H9 (cell line): ENCODE measurements at places on chromosomes 3 and 15.

GRCh38 chr3:158977497-158977896 lies 175.6 kb downstream of the MFSD1 start:
- DNase-seq = no peak

DNA sequence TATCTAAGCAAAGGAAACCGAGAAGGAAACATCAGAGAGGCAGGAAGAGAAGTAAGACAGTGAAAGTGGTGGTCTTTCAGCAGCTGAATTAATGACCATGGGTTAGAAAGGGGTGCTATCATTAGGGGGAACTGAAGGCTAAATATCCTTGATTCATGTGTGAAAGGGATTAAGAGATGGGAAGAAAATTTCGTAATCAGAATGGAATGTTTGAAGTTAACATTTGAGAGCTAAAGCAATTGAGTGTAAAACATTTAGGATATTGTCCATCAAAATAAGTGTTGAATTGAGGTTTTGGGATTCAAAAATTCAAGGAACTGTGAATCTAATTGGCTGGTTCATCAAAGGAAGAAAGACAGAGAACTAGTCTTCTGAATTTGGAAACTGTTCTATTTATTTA lies 4.1 kb upstream of the ECT2 start:
- no peak for DNase-seq

DNA sequence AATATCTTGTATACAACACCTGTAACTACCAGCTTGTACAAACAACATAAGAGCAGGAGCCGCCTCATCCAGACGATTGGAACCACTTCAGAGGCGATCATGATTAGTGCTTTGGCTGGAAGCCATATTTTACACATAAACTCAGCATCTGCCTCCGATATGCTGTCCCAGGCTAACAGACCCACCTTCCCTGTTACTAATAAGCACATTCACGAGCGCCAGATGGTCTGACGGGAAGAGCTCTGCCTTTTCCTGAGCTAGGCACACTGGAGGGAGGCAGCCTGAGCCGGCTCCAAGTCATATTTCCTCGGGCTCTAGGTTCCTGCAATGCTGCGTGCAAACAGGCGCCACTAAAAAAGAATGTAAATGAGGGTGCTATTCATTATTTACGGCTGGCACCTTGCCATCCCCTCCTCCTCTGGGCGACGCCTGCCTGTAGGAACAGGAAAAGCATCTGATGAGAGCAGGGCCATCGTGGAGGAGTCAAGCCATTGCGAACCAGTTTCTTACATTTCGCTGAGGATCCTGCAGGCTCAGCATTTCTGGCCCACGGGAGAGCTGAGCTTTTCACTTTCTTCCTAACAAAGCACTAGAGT lies 98.2 kb downstream of the ANXA2 start:
- DNase-seq = peak; percentile 63

DNA sequence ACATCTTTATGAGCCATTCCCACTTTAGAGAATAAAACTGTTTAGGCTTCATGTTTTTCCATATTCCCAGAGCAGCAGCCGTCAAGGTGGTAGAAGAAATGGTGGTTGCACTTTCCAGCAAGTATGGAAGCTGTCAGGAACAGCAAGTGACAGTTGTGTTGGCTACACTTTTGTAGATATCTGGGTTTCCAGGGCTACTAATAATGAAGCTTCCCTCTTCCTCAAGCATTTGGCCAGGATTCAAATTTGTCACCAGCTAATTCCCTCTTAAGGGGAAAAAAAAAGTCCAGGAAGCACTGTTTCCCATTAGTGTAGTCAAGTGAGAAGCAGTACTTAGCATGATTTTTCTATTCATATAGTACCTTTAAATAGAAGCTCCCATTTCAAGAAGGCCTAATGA lies 252.8 kb downstream of the IGSF11 start:
- DNase-seq = no peak

- peak; percentile 68 for DNase-seq
These were observed 62.5 kb downstream of the MYO5A start for GRCh38 chr15:52466134-52466701.

DNA sequence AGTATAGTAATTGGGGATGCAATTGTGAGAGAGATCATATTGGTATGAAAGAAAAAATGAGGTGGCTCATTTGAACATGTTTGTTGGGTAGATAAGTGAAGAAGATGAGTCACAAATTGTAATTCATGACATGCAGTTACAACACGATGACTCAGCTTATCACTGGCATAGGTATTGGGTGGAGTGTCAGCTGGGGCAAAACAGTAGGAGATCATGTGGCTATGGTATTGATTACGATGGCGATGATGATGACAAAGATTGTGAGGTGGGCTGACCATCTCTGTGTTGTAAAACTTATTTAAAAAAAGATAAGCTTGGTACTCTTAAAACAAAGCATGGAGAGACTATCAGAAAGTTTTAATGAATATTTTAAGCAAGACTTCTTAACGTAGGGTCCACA lies 11.6 kb upstream of the DPH6 start:
- DNase-seq = no peak

GRCh38 chr3:150341891-150342290 lies 66.2 kb upstream of the TSC22D2 start:
- no peak for DNase-seq

DNA sequence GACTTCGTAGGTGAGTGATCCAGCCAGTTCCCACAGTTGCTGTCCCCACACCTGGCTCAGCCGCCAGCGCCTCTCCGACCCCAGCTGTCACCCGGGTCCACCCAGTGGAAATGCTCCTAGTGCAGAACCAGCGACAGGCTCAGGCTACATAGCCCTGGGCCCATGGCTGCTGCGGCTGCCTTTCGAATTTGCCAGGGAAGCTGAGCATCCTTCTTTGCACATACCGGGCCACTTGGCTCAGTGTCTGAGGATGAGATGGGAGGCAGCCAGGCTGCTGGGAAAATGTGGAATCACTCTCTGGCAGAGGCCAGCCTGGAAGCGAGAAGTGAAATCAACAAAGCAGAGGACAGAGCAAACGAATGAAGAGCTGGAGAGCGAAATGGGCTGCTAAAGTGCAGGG lies 80.1 kb downstream of the ST8SIA2 start:
- DNase-seq = peak; percentile 17

GRCh38 chr15:58407236-58407775 lies 24.5 kb upstream of the LIPC start:
- DNase-seq = no peak

DNA sequence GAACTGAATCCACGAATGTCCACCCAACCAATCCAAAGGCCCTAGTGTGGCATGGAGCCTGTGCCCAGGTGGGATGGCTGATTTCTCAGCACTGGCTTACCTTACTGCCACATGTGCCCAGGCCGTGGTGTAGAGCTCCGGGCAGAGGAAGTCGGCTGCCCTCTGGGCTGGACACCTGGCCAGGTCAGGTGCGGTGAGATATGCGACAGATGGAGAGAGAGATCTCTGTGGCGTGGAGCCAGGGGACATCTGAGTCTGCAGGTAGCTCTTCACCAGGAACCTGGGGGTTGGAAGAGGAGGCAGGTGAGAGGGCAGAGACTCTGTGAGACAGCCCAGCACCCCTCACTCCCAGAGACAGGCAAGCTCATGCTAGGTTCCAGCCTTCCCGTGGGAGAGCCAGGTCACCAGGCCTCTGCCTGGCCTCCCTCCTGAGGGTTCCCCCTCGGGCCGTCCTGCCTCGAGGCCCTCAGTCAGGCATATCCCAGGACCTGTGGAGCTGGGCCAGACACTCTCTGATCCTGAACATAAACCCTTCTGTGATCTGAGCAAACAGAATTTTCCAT lies 12.6 kb downstream of the ACOX2 start:
- no peak for DNase-seq

GRCh38 chr15:39083213-39083612 lies 497.7 kb upstream of the THBS1 start:
- no peak for DNase-seq

DNA sequence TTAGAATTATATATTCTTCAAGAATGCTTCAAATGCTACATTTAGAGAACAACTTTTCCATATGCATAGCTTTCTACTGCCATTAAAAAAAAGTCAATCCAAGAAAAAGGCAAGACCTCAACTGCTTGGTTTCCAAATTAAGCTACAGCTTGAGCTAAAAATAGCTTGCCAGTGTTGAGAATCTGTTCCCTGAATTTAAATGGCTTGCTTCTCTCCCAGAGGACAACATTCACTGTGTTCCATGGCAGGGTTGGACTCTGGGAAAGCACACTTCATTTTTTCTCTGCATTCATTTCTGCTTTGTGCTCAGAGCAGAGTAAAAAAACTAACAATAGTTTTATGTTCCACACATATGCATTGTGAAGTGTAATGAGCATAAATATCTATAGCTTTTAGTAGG lies 50.3 kb upstream of the ACTL6A start:
- no peak for DNase-seq

- DNase-seq = peak; percentile 22
These were observed 130.1 kb upstream of the PRR20G start for GRCh38 chr3:127417709-127418559.

DNA sequence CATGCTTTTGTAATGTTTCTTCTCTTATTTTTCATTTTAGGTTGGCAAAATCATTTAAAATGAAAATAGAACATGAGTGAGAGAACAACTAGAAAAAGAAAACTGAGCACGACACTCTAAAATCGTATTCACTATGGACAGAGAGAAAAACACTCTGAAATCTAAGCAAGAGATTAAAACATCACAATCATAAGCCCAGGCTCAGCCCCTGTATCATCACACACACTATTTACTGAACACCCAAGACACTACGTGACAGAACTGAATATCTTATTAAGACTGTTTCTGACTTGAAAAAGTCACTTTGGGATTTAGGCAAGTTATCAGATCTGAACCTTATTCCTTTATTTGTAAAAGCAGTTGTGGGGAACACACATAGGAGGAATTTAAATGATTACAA lies 82.6 kb upstream of the PLXND1 start:
- DNase-seq = no peak

DNA sequence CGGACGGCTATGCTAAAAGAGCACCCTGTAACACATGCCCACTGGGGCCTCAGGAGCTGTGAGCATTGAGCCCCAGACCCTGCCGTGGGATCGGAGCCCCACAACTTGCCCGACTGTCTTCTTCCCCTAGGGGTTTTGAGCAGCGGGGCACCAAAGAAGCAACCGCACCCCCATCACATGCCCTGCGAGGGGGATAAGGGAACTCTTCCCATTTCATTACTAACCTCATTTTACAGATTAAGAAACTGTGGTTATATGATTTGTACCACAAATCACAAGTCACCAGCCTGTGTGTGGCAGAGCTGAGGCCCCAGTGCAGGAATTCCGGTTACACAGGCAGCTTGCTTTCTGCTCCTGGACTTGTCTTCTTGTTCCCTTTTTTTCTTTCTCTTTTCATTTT lies 86.2 kb downstream of the CD47 start:
- DNase-seq = no peak

- DNase-seq = no peak
These were observed 394.2 kb upstream of the CBLB start for GRCh38 chr3:106263011-106263410.

DNA sequence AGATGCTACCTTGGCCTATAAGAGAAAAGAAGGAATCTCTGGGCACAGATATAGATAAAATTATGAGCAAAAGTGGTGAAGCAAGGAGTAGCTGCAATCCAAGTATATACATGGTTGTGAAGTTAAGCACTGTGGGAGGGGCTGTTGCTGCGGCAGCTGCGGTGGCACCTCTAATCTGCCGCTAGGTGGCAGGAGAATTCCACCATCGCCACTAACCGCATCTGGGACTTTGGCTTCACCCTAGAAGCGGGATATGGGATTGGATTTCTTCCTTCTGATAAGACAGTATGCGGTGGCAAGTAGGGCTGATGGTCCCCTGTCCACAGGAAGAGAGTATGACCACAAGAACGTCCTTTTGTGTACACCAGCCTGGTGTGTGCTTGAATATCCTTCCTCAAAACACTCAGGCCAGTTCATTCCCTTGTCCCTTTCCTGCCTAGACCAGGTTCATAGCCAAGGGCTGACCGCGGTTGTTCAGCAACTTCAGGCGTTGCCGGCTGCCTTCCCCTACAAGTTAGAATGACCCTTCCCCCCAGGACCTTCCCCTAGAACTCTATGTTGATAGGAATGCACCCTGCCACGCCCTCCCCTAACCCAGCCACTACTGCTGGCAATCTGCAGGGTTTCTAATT lies 5.1 kb downstream of the MAGEL2 start:
- DNase-seq = peak; percentile 71

DNA sequence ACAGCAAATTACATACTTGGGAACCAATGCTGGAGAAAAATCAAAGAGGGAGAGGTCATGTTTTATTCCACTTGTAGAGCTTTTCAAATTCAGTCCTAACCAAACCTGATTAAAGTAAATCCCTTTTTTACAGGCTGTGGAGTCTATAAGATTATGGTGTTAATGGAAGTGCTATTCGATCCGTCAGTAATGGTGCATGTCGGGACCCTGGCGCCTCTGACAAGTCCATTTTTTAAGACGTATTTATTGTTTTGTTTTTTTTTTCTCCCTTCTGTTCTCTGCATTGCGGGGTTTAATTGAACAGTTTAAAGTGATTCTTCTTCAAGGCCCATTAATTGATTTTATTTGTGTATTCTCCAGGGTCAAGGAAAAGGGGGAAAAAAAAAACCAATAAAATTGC lies 725.9 kb downstream of the TUSC7 start:
- DNase-seq = no peak

DNA sequence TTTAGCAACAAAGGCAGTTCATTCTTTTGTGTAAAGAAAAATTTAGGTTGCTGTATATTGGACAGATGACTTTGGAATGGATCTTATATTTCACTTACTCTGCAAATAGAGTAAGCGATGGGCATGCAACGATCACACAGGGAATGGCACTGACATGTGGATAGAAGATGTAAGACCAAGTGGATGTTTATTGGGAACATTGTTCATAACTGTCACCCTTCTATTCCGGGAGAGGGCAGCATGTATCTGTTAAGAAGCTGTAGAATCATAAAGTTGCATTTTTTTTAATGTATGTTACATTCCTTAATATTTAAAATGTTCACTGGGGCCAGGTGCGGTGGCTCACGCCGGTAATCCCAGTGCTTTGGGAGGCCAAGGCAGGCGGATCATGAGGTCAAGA lies 41.2 kb downstream of the HPS3 start:
- no peak for DNase-seq

DNA sequence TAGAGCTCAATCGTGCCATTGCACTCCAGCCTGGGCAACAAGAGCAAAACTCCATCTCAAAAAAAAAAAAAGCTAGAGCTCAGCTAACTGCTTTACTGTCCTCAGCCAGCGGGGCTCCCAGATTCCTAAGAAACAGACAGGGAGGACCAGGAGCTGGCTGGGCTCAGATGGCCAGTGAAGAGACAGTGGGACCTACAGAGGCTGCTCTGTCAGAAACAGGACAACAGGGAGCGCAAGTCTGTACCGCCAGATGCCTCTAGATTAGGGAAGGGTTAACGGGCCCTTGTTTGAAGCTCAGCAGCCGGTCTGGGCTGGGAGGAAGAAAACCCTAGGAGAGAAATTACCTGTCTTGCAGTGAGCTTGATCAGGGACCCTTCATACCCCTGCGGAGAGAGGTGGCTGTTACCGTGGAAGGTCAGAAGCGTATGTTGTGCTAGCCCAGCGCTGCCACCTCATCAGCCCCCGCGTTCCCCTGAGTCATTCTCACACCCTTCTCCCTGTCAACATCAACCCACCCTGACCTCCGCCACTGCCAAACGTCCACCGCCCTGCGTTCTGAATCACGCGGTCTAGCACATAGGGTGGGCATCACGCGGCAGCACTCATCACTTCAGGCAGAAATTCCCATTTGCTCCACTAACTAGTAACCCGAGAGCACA lies 25.3 kb downstream of the RBPMS2 start:
- DNase-seq = peak; percentile 84

GRCh38 chr3:62768896-62769295 lies 106.3 kb downstream of the CADPS start:
- no peak for DNase-seq
